ENCODE measurements at places on chromosomes 13 and 19. TPM values are rescaled to one million over a fixed set of nuclear protein-coding genes. Genes with fewer than 3 reads are reported as not detected.

- DNase-seq: peak; percentile 94
Observed at GRCh38 chr19:36837906-36838783, at the start of gene ZNF790. ZNF790 (minus strand) TSS chr19:36838387; CDS start chr19:36825619, 12,768 bp downstream.

ADPRHL1 gene
- 468 TPM for total RNA-seq

- DNase-seq: no peak
Observed at GRCh38 chr13:103373916-103374315, 307.7 kb upstream of the SLC10A2 start.

DNA sequence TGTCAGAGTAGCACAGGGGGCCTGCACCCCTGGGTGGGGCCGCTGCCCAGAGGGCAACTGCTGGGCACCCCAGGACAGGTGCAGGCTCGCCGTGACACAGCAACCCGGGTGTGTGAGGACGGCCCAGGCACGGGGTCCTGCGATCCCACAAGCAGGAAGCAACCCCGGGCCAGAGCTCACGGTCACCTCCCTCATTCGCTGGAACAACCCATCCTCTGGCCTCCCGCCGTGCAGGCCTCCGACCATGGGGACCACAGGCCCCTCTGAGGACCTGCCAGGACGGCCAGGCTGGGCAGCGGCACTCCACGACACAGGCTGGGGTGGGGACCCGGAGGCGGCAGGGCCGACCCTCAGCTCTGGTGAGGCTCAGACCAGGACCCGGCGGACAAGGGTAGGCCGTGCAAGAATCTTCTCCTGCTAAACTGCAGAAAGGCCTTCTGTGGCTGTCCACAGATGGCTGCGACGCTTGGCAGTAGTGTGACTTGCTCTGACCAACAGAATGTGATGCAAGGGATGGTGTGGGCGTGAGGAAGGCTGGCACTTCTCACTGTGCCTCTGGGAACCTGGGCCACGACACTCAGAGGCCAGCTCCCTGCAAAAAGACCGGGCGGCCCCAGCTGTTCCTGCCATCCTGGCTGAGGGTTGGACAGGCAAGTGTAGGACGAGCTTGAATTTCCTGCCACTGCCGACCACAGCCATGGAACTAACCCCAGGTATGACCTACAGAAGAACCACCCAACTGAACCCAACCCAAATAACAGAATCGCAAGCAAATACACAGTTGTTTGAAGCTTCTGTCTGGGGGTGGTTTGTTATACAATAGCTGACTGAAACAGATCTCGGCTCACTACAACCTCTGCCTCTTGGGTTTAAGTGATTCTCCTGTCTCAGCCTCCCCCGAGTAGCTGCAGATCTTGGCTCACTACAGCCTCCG, 26.5 kb downstream of the PIP5K1C start:
- no peak for DNase-seq

Measured in Right ventricle myocardium inferior (tissue), 1 donor.